ENCODE measurements at places on chromosomes 5 and 9.

DNA sequence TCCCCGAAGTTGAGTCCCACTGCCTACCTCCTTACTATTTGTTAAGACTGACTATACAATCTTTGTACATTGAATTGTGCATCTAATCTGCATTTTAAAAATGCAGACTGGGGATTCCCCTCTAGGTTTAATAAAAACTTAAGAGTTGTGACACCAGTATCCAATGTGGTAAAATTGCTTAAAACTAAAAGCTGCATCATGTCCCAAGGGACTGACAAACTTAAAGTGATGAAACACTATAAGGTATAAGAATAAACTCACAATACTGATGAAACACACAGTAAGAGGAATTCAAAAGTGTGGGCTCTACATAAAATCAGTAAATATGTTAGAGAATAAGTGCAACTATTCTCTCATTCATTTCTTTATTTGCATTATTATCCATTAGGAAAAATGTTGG is 1905.1 kb downstream of the MAT2B start:
- DNase-seq, result no peak

DNA sequence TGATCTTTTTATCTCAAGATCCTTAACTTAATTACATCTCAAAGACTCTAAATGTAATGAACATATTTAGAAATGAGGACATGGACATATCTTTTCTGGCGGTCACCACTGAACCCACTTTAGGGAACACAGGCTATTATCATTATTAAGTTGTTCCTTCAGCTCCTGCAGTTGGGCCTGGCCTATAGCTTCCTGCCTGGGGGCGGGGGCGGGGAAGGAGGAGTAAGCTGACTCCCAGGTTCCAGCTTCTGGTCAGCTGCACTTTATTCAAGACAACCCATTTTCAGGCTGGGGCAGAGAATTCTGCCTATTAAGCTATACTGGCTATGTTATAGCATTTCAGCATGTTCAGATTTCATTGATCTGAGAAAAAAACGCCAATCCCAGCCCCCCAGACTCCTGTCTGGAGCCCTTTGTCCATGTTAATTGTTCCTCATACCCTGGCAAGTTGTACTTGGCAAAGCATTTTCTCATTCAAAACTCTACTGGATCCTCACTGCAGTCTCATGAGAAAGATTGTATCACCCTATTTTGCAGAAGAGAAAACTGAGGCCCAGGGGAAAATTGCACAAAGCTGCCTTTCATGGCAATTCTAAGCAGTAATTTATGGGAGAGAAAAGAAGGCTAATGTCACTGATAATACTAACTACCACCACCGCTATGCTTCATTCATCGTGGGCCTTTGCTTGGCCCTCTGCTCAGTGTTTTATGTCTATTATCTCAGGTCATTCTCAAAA is 25.1 kb downstream of the COL15A1 start:
- DNase-seq, result no peak

DNA sequence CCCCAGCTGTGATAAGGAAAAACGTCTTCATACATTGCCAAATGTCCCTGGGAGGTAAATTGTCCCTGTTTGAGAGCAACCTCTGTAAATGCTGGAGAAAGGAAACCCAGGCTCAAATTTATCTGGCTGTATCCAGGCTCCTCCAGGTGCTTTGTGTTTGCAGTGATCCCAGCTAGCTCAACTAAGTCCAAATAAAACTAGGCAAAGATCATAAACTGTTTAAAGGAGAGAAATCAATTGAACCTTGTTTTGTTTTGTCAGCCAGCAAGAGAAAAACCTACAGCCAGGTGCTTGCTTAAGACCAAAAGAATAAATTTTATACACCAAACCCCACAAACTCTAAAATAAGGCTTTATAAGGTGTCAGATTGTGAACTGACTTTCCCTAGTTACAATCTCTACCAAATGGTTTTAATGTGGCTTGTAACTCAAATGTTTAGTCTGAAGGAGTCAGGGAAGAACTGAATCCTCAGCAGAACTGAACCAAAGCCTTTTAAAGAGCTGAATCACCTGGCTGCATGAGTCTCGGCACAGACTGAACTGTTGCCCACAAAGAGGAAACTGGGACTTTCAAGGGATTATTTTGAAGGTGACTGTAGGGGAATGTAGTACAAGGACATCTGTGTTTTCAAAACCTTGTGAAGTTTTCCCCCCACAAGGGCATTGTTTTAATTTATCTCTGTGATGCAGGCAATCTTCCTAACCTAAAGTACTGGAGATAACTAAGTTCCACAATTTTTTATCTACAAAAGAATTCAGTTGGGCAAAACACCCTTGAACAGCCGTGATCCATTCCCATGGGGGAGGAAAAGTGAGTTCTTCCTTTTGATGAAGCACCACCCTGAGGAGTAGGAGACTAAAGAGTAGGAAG is 201.7 kb upstream of the TARS1 start:
- no peak for DNase-seq

DNA sequence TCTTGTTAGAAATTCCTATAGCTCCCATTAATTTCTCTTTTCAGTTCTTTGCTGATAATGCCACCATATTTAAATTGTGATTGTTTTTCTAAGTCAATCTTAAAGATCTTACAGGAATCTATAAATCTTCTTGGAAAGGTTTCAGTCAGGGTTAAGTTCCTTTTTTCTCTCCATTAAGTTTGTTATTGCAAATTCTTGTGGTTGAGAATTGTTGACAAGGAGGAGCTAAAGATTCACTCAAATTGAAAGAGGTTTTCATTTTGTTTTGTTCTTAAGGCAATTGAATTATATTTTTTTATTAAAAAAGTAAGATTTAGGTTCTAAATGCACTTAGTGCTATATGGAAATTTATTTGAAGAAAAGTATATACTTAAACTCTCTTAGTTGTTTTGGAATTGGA is 213.4 kb downstream of the PRR16 start:
- no peak for DNase-seq

GRCh38 chr9:135901826-135902225 is 5.5 kb downstream of the CAMSAP1 start:
- DNase-seq, result no peak

- no peak for DNase-seq
Observed at GRCh38 chr9:120931231-120932085, 4.9 kb upstream of the TRAF1 start.

- no peak for DNase-seq
Observed at GRCh38 chr9:21969951-21970799, 24.0 kb downstream of the CDKN2A start.

- DNase-seq, result no peak
Observed at GRCh38 chr5:56862909-56863308, 46.5 kb upstream of the SETD9 start.

- no peak for DNase-seq
Observed at GRCh38 chr9:115373000-115373709, 255.2 kb upstream of the TNC start.

GRCh38 chr5:107997338-107997980 is 326.7 kb upstream of the EFNA5 start:
- no peak for DNase-seq

Measured in NCI-H1436 treated with DMSO at 0.1 percent for 48 hours (cell line).